NCI-H2081 treated with DMSO at 0.1 percent for 48 hours (cell line): ENCODE measurements at places on chromosomes 2 and 18.
A peak's percentile ranks its signal among the peaks of the same experiment; 100 is the strongest.

DNA sequence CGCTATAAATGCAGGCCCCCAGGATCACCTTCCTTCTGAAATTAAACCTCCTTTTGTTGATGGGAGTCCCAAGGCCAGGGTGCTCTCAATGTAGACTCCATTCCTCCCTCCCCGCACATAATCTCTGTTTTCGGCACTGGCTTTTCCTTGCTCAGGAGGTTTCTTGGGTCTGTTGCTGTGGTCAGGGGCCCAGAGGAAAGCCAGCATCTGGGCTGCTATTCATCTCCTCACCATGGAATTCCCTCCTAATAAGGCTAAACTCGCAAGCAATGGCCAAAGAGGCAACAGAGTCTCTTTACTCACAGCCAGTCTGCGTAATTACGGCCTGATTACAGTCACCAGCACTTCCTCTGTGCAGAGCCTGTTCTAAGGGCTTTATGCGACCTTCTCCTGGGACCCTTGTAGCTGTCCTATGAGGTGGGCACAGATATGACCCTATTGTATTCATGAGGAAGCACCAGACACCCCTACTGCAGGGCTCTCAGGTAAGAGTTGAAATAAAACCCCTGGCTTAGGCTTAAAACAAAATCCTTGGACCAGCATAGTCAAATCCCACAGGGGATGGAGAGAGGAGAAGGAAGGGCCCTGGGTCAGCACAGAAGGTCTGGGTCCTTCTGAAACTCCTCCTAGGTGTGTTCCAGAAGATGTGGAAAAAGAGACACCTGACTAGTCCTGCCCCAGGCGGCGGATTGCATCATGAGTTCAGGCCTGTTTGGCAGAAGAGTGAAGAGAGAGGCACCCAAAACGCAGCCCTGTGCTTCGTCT is 105.0 kb upstream of the SH3BP4 start:
- DNase-seq: no peak

- no peak for DNase-seq
These were observed 707.8 kb downstream of the DSC3 start for GRCh38 chr18:30334781-30335180.

DNA sequence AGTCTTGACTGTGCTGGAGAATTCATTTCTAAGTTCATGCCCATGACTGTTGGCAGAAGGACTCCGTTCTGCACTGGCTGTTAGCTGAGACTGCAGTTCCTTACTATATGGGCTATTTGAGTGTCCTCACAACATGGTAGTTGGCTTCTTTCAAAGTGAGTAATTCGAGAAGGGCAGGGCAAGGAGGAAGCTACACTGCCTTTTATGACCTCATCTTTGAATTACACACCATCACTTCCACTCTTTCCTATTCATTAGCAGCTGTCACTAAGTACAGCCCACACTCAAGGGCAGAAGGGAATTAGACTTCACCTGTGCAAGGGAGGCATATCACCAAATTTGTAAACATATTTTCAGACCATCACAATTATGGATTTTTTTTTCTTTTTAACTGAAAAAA is 55.9 kb upstream of the EPAS1 start:
- DNase-seq: no peak

- DNase-seq: no peak
These were observed 96.4 kb downstream of the USP40 start for GRCh38 chr2:233470011-233470687.

DNA sequence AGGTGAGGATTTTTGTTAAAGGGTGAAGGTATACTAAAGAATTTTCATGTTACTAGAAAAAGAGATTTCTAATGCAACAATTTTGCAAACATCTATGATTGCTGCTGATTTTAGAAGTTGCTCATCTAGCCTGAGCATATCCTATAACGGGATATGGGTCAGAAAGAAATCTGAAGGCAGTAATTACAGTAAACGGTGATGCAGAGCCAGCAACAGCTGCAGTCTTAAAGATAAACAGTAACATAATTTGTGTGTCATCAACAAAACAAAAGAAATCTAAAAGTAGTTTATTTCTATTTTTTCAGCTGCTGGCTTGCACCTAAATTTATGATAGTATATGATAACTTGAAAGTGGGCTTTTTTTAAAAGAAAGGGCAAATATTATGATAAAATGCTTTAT is 215.7 kb downstream of the SLC4A10 start:
- DNase-seq: peak; percentile 84

DNA sequence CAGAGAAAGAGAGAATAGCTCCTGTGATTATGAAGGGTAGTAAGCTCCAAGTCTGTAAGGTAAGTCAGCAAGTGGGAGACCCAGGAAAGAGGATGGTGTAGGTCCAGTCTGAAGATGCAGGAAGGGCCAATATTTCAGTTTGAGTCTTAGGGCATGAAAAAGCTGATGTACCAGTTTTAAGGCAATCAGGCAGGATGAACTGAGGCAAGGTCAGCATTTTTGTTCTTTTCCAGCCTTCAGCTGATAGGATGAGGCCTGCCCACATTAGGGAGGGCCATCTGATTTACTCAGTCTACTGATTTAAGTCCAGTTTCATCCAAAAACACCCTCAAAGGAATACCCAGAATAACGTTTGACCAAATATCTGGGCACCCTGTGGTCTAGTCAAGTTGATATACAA is 347.3 kb downstream of the CMPK2 start:
- no peak for DNase-seq

GRCh38 chr2:96913398-96914202 is 43.7 kb upstream of the SEMA4C start:
- DNase-seq: no peak

- DNase-seq: no peak
These were observed 38.5 kb upstream of the MYO3B start for GRCh38 chr2:170139276-170139967.

DNA sequence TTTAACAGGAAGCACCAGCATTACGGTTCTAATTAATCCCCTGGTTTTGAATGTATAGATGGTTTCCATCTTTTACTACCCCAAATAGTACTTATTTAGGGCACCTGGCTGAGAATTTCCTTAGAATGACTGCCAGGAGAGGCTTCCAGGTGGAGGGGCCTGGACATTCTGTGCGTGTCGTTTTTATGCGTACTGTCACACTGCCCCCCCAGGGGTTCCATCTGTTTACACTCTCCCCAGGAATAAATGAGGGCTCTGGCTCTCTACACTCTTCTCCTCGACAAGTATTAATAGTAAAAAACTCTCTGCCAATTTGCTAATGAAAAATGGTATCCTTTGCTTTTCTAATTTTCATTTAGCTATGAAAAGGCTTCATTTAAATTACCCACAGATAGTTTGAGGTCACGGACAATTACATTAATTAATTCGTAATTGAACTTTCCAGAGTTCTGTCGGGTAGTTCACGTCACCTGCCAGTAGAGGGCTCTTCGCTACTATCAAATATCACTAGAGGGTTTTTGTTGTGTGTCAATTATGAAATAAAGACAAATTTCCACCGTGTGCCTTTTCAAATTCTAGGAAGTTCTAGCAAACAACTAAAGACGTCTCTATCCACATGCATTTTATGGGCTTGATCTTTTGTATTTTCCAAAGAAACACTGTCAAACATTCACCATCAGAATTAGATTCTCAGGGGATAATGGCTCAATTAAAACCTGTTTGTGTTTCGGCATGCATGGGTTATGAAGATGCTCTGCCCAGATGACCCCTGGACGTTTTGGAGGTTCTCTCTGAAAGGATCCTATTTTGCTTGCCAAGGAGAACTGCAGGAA is 88.8 kb upstream of the ASB18 start:
- DNase-seq: no peak

GRCh38 chr2:120666433-120666832 is 69.2 kb upstream of the GLI2 start:
- no peak for DNase-seq

- DNase-seq: no peak
These were observed 1.5 kb downstream of the RALB start for GRCh38 chr2:120254178-120254577.

DNA sequence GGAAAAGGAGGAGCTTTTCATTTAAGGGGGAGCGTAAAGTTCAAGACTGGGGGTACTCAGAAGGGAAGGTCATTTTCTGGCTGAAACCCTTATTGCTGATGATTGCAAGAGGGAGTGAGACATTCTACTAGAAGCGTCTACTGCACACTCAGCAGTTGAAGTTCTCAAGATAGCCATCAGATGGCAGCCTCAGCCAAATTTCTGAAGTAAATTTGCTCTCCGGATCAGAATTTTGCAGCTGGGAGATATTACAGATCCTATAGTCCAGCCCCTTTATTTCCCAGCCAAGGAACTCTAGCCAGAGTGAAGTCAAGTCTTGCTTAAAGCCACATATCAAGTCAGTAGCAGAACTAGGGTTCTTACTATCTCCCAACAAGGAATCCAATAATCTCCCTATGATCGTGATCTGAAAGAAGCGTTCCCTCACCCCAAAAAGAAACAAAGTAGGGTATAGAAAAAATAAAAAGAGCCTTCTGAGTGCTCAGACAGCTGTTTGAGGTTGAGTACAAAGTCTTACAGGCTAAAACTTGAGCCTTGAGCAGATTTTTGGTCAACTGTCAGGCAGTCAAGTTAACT is 24.0 kb downstream of the RAX start:
- DNase-seq: peak; percentile 23

DNA sequence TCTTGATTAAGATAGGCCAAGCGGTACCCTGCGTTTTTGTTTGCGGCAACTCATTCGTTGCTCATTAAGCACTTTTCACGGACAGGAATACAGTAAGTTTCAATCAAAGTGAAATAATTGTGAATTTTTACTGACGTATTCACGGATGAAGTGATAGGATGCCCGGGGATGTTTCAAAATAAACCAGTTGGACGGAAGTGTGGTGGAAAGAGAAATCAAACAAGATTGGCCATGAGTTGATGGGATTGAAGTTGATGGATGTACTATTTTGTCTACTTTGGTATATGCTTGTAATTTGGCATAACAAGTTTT is 481 bp downstream of the TMEM177 start:
- DNase-seq: no peak

GRCh38 chr2:187617120-187617519 is 62.9 kb upstream of the TFPI start:
- DNase-seq: no peak

GRCh38 chr18:32891797-32892196 is 119.0 kb upstream of the KLHL14 start:
- no peak for DNase-seq

DNA sequence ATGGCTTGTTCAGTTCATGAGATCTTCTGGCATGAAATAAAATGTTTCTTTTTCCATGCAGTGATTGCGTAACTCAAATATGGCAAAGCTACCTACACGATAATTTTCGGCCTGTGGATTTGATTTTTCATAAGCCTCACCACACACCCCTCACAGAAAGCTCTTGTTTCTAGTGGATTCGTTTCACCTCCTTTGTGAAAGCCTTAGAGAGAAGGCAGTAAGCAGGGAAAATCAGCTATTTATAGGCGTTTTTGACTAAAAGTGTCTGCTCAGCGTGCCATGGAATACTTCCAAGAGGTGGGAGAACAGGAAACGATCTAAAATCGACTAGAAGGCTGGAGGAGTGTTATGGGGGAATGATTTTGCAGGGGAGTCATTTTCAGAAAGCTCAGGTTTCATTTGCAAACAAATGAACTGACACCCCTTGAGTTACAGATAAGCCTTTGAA is 417.9 kb downstream of the TGIF1 start:
- DNase-seq: no peak

GRCh38 chr2:229611360-229611759 is 103.0 kb downstream of the DNER start:
- no peak for DNase-seq
